Ovary (tissue), 10 donors: ENCODE measurements at places on chromosomes 5 and 9. TPM values are rescaled to one million over a fixed set of nuclear protein-coding genes. Genes with fewer than 3 reads are reported as not detected.

Gene QRFP
- not detected for total RNA-seq

- DNase-seq = no peak
Measured at GRCh38 chr5:90446961-90447360, 27.6 kb downstream of the MBLAC2 start.

GRCh38 chr9:115777610-115778009, 376.0 kb upstream of the PAPPA start:
- no peak for DNase-seq

DNA sequence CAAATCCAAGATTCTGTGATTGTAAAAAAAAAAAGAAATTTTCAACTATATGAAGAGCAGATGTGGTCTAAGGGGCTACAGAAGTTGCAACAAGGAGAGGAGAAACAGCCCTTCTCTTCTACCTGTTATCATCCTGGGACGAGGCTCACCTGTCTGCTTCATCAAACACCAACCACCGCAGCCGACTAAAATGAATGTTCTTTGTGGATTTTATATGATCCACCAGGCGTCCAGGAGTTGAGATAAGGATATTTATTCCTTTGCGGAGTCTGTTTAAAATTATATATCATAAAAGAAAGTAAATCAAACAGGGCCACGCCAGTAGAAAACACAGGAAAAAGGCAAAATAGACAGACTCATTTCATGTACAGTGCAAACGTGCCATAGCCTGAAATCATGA, 21.5 kb downstream of the DDX31 start:
- no peak for DNase-seq

Gene DAB2IP
- total RNA-seq = 79.0 TPM

DNA sequence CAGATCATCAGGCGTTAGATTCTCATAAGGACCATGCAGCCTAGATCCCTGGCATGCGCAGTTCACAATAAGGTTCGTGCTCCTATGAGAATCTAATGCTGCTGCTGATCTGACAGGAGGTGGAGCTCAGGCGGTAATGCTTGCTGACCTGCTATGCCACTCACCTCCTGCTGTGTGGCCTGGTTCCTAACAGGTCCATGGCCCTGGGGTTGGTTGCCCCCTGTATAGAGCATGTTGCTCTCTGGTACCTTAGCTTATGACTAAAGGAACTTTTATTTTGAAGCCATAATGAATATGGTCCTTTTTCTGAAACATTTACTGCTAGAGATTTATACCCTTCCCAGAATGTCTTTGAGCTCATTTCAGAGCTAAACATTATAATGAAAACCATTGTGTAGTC, 3.1 kb downstream of the MAN2A1 start:
- DNase-seq = no peak

DNA sequence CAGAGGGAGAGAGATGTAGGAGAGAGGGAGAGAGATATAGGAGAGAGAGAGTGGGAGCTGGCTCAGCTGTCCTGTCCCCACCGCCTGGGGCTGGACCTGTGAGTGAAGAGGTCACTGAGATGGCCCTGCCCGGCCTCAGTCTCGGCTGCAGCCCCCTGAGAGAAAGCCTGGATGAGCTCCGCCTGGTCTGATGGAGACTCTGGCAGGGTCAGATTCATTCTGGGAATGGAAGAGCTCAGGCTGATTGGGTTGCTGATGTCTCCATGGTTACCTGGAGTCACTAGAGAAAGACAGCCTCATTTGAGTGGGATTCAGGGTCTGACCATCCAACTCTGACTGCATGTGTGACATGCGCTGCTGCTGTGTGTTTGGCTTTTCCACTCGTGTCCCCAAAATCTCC, 27.1 kb upstream of the SEMA4D start:
- no peak for DNase-seq

Gene WDR38
- 1.2 TPM for total RNA-seq

Gene C5orf58
- total RNA-seq = not detected

GRCh38 chr5:161138751-161139455, 286.9 kb upstream of the ATP10B start:
- no peak for DNase-seq

Gene CCDC180
- 9.0 TPM for total RNA-seq

DNA sequence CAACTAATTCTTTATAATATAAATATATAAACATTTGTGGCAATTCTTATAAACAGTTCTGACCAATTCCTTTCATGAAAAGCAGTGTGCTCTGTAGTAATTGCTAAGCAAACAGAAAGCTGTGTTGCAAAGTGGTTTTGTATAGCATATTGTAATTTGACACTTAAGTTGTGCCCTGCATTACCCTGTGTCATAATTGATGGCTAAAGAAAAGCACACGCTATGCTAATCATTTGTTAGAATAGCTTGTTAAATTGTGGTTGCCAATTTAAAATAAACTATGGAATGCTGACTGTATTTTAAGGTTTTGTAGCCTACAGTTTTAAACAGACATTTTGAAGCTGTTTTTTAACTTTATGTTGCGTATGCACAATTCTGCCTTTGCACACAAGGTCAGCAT, 140.0 kb downstream of the PBX3 start:
- DNase-seq = no peak

DNA sequence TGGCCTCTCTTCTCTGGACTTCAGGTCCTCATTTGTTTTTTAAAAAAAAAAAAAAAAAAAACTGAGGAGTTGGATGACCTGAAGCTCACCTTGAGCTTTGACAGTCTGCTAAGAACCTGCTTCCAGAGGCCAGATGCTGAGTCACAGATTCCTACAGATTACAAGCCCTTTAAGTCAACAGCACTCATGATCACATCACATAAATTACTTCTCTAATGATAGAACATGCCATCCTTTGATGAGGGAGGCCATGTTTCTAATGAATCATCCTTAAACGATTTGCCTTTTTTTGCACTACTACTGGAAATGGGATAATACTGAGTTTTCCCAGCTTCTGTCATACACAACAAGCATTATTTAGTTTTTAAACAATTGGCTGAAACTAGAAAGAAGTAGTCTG, 34.2 kb upstream of the MYOT start:
- DNase-seq = no peak

Gene FRRS1L
- 31.5 TPM for total RNA-seq

Gene GRXCR2
- not detected for total RNA-seq

Gene NME5
- 3.6 TPM for total RNA-seq

GRCh38 chr5:94675965-94676618, 57.6 kb downstream of the SLF1 start:
- DNase-seq = no peak

GRCh38 chr5:143772621-143773020, 39.3 kb upstream of the HMHB1 start:
- DNase-seq = no peak

DNA sequence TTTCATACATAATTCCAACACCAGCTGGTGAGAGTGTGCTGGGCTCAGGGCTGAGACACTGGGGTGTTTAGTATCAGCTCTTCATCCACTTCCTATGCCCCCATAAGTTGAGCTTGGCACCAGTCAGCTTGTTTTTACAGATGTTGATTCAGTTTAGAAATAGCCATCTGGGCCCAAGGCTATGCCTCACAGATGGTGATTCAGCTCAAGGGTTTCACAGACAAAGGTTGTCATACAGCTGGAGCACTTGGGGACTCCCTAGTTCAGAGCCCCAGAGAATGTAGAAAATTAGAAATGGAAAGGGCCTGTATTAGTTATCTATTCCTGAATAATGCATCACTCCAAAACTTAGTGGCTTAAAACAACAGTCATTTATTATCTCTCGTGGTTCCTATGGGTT, 10.3 kb upstream of the CRHBP start:
- no peak for DNase-seq

Gene DDX4
- not detected for total RNA-seq
